ENCODE measurements at places on chromosomes 5 and 9.

GRCh38 chr9:37309136-37309535 lies 113.4 kb upstream of the GRHPR start:
- no peak for DNase-seq

DNA sequence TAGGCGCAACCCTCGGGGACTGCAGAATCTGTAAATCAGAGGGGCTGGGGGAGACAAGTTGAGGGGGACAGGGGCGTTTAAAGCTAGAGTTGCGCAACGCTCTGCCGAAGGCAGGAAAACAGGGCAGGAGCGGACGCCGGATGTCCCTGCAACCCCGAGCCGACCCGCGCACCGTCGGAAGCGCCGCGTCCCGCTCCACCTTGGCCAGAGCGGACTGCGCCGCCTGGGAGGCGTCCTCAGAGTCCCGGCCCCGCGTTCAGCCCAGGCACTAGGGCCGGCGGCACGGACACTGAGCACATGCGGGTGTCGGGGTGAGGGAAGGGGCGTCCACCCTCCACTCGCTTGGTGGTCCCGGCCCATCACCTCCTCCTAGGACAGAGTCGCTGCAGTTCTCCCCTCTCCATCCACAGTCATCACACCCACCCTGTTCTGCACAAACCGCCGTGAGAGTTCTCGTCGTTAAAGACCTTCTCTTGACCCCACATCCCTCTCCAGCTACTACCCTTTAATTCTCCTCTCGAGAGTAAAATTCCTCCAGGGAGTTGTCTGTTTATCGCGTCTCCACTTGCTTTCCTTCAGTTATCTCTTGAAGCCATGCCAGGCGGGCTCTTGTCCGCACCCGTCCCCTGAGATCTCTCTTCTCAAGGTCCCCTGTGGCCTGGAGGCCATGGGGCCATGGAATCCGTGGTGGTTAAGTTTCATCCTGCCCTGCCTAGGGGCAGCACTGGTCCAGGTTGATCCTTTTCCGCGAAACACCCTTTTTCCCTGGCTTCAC lies 796 bp upstream of the PDLIM7 start:
- no peak for DNase-seq

DNA sequence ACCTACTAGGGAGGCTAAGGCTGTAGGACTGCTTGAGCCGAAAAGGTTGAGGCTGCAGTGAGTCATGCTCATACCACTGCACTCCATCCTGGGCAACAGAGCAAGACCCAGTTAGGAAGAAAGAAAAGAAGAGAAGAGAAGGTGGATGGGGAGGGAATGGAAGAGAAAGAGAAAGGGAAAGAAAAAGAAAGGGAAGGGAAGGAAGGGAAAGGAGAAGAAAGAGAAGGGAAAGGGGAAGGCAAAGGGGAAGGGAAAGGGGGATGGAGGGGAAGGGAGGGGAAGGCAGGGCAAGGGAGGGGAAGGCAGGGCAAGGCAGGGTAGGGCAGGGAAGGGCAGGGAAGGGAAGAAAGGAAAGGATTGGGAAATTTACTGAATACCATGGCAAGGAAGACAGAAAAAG lies 157.0 kb downstream of the ACTL7B start:
- DNase-seq = no peak

DNA sequence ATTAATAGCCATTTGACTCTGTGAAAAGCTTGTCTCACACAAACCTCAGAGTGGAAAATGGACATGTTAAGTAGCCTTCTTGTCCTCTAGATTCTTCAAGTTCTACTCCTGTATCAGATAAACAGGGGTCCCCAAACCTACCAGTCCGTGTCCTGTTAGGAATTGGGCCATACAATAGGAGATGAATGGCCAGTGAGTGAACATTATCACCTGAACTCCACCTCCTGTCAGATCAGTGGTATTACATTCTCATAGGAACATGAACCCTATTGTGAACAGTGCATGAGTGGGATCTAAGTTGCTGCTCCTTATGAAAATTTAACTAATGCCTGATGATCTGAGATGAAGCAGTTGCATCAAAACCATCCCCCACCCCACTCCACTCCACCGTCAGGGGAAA lies 136.3 kb downstream of the TMEM232 start:
- DNase-seq = no peak

DNA sequence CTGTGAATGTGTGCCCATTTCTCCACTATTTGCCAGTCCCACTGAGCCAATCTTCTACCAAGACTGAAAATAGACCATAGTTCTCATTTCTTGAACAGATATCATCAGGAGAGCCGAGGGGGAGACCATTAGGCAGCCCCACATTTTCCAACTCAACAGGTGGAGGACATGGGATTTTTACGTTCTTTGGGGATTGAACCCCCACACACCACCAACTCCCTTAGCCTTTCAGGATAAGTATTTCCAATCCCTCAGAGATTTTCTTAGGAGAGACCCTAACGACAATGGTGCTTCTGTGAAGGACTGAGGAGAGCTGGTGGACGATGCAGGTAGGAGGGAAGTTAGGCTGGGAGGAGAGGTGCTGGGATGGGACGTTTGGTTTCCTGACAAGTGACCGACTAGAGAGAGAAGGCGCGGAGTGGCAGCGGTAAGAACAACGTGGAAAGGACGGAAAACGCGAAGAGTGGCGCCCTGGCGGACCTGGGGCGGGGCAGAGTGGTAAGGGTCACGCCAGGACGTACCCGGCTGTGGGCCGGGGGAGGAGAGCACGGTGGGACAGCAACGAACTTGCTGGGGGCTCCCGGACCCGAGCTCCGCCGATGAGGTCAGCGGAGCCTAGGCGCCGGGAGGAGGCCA lies 681 bp upstream of the CHSY3 start:
- DNase-seq = no peak

DNA sequence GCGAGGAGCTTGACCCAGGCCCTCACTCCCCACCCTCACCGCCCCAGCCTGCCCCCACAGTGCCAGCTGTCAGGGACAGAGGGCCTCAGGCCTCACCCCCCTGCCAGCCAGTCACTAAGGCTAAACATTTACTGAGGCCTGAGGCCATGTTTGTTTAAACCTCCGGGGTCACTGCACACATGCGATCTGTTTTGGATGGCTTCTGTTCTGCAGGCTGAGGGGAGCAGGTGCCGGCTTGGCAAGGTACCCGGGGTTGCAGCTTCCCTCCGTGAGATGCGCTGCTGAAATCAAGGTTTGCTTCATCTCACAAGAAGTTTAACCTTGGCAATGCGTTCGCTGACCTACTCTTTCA lies 103.3 kb upstream of the BOD1 start:
- DNase-seq = no peak

GRCh38 chr5:57327561-57328367 lies 153.9 kb downstream of the GPBP1 start:
- no peak for DNase-seq

DNA sequence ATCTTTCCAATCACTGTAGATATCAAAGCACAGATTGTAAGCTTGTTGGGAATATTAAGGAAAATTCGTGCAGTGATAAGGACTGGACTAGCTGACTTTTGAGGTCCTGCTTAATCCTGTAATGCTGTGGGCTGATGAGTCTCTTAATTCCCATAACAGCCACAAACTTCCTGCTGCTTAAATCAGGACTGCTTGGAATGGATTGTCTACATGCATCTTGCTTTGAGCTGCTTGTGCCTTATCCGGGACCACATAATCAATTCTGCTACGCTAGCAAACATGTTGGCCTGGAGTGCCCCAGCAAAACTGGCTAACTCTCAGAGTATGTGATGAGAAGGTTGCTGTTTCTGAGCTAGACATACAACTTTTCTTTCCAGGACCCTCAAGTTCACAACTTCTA lies 79.6 kb downstream of the SNCAIP start:
- DNase-seq = no peak

GRCh38 chr5:170844651-170845050 lies 17.2 kb upstream of the RANBP17 start:
- DNase-seq = no peak

DNA sequence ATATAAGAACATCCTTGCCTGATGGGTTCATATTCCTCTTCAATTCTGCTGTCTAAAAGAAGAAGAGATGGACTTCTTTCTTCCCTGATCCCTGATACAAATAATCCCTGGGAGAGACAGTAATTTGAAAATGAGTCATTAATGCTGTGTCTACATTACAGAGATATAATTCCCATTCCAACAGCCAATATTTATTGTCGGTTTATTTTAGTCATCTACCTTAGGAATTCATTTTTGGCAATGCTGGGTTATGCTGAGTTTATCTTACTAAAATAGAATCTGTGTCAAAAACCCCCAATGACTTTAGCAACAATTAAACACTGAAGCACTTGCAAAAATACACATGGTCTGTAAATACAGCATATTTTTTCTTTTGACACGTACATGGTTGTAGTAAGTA lies 23.9 kb downstream of the ZNF474 start:
- DNase-seq = no peak

DNA sequence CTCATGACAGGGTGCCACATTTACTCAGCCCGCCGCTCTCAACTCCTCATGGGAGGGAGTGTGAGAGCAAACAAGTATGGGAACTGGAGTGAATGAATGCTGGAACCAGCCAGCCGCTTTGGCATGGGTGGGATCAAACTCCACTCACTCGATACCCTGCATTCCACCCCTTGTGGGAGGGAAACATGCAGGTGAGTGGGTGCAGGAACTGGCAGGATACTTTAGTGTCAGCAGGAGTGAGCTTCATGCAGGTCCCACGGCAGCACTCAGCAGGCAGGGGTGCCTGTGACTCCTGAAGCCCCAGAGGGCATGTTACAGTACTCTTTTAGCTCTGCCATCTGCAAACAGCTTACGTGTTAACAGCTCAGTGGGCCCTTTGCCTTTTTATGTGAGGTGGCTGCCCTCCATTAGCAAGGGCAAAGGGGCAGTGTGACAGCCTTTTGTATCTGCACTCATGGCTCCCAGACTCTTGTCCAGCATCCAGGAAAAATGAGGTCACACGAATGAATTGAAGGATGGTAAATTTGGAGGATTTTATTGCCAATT lies 433.2 kb upstream of the NMUR2 start:
- DNase-seq = no peak

DNA sequence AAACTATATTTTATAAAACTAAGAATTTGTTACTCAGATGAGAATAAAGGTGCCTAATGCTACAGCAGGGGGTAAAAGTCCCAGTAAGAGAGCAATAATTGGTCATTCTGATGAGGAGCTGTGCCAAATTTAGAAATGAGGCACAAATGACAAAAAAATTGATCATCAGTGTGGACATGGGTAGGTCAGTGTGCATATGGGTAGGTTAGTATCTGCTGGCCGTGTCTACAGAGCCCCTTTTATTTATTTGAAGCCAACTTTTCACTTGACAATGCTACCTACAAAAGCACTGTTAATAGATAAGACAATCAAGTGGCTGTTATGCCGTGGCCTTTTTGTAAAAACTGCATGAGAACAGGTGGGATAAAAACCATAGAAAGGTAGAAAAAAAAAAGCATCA lies 454.6 kb downstream of the RAB3C start:
- DNase-seq = no peak

DNA sequence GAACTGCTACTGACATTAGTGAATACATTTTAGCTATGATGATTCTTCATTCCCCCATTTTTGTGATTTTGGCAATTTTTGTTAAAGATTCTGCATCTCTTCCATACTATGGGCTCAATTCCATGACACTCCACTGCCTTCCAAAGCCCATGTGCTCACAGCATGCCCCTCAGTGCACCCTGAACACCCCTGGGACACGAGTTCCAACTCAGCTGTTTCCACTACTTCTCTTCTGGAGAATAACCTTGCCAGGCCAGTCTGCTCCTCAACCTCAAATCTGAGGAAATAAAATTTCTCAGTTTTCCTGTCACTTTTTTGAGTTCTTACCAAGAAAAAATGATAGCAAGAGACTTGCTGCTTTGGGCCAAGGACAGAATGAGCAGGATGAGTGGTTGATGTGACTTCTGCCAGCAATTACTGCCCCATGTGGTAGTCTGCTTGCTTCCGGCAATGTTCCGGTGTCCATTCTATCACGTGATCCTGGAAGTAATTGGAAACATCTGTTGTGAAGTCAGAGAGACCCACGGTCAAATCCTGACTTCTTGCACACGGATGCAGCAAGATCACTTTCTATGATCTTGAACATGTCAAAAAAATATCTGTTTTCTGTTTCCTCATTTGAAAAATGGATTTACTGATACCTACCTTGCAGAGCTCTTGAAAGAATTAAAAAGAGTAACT lies 58.3 kb downstream of the EGFLAM start:
- DNase-seq = no peak

- DNase-seq = no peak
Measured at GRCh38 chr5:126464016-126464415, 40.8 kb downstream of the GRAMD2B start.
